Stimulated activated CD8-positive, alpha-beta memory T cell treated with anti-CD3 and anti-CD28 coated beads, Interleukin-4, amount 100 ng/mL, for 48 hours (primary cell): ENCODE measurements at places on chromosomes 3 and 15.

- DNase-seq = no peak
These were observed 19.5 kb downstream of the SETMAR start for GRCh38 chr3:4322635-4323034.

GRCh38 chr3:157671656-157672055 is 168.4 kb upstream of the VEPH1 start:
- DNase-seq = no peak

DNA sequence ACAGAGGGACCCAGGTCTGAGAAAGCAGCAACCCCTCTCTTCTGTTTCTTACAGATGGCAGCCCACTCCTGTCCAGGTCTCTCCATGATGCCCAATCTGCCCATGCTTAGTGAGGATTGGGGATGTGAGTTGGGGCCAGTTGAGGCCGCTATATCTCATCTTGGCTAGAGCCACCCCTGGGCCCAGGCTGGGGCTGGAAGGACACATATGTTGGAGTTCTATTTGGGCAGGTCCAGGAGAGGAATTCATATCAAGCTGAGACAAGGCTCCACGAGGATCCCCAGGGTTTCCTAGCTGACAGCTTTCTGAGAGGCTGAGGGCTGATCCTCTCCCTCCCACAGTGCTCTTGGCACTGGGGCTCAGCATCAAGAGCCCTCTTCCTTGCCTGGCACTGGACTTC is 11.4 kb downstream of the TGM5 start:
- DNase-seq = no peak

DNA sequence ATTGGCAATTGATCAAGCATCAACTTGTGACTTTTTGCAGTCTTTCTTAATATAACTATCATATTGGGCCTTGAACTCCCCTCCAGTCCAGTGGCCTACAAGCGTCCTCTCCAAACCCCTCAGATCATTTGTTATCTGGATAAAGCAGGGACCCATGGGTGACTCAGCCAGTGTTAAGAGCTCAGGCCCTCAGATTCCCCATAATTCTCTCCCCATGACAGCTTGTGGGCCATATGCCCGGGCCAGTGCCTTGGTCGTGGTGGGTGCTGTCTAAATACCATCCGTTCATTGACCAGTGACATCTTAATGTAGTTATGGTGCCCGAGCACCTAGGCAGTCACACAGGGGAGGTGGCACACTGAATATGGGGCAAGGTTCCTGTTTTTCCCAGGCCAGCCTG is 18.1 kb downstream of the MCF2L2 start:
- DNase-seq = no peak

DNA sequence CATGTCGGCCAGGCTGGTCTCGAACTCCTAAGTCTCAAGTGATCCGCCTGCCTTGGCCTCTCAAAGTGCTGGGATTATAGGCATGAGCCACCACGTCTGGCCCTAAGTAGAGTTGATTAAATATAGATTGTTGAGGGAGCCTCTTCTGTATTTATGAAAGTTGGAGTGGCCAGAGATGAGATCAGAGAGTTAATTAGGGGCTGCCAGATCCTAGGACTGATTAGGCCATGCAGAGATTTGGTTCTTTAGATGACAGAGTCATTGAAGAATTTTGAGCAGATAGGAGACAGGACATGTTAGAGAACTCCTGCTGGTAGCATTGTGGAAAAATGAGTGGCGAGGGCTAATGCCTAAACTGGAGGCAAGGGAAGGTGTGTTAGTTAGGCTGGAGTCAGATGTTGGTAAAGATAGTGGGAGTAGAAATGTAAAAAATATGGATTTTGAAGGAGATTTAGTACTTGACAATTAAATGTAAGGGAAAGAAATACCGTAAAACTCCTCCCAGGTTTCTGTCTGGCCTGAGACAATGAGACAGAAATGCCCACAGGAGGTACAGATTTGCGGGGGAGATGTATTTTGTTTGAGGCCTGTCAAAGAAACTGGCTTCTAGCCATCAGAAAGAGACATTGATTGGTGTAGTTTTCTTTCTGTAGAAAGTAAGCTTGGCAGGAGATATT is 23.4 kb downstream of the SACM1L start:
- DNase-seq = no peak

DNA sequence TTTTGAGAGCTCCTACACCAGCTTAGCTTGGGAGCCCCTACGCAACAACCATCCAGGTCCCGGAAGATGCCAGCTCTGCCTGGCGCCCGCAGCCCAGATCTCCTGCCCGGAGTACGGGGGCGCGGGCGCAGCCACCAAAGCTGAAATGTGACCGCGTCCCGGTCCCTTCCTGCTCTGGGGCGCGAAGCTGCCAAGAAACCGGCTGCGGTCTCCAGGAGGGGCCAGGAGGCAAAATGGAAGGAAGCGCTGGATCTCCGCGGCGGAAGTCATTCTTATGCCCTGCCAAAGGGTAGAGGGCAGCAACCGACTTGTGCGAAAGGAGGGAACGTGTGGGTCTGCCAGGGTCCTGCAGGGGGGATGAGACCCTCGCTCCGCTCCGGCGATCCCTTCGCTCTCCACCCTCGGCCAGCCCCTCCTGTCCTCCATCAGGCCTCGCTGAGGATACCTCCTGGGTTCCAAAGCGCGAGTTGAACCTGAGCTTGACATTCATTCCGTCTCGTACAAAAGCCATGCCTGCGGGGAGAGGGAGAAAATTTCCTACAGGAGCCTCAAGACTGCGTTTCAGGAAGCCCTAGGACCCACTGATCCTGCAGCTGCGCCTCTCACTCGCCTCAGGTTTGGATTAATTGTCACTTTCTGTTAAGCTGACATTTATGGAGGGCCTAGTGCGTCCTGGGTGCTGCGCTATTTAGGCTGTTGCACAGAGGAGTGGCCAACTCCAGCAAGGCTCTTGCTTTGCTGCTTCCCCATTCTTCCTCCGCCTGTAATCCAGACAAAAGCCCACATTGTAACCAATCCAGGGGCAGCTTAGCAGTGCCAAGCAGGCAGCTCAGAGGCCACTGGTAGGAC is 98.3 kb upstream of the VGLL3 start:
- peak; percentile 23 for DNase-seq

GRCh38 chr3:195582947-195583346 is 793 bp downstream of the APOD start:
- DNase-seq = no peak

DNA sequence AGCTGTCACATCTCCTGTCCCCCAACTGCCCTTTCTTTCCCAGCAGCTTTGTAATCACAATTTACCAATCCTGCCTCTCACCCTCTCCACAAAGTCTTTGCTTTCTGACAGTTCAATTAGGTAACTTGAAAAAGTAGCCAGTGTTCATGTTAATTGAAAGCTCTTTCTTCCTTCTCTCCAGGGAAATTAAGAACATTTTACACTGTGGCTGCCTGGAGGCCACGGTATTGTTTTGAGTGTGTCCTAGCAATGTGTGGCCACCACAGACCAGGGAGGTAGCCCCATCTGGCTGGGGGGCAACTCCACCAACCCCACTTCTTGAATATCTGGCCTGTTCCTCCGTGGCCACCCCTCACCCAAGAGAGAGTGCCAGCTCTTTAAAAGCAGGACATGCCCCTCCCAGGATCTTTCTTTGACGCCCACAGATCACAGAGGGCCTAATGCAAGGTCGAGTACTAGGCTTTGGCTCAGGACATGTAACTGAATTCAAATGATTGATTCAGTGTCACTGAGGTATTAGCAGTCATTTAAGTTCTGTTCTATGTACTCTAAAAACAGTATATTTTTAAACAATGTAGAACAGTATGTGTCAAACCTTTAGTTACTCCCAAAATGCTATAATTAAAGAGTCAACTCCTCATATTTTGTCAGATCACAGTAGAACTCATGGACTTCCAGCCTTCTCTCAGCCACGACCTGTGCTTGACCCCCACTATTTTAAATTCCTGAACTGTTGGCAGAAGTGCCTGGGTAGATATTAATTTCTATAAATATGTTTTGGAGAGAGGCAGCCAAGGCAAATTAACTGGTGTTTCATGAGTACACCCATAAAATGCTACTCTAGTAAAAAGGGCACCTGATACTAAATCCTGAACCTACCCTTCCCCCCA is 164.5 kb downstream of the TNIK start:
- no peak for DNase-seq
